Endothelial cell of umbilical vein (primary cell): ENCODE measurements at places on chromosomes 3 and 15.

- DNase-seq: peak; percentile 97
These were observed 1.5 kb downstream of the DLL4 start for GRCh38 chr15:40930430-40931299.

DNA sequence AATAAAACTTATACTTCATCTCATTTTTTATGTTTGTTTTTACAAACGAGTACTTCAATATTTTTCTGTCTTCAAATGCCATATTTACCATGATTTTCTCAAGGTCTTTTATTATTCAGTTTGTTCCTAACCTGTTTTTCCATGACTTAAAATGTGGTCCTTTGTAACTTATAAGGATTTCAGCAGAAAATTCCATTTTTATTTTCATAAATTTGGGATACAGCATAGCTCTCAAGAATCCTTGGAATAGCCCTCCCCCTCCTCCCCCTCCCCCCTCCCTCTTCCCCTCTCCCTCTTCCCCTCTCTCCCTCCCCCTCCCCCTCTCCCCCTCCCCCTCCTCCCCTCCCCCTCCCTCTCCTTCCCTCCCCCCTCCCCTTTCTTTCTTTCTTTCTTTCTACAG lies 14.9 kb upstream of the STX19 start:
- DNase-seq: no peak

GRCh38 chr3:117630885-117631284 lies 921.3 kb downstream of the TUSC7 start:
- no peak for DNase-seq

DNA sequence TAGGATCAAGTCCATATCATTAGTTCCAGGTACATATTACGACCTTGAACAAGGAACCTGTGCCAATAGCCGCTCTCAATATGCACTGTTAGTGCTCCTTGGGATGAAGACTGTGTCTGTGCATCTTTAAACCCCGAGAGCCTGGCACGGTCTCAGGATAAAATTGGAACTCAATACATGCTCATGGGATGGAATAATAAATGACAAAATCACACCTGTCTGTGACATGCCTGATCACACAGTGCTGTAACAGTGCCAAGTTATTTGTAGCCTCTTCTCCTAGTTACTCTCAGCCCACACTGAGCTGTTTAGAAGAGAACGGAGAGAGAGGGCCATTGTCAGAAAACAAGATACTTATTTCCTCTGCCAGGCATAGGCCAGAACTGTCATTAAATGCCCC lies 82.2 kb downstream of the SSR3 start:
- DNase-seq: no peak

DNA sequence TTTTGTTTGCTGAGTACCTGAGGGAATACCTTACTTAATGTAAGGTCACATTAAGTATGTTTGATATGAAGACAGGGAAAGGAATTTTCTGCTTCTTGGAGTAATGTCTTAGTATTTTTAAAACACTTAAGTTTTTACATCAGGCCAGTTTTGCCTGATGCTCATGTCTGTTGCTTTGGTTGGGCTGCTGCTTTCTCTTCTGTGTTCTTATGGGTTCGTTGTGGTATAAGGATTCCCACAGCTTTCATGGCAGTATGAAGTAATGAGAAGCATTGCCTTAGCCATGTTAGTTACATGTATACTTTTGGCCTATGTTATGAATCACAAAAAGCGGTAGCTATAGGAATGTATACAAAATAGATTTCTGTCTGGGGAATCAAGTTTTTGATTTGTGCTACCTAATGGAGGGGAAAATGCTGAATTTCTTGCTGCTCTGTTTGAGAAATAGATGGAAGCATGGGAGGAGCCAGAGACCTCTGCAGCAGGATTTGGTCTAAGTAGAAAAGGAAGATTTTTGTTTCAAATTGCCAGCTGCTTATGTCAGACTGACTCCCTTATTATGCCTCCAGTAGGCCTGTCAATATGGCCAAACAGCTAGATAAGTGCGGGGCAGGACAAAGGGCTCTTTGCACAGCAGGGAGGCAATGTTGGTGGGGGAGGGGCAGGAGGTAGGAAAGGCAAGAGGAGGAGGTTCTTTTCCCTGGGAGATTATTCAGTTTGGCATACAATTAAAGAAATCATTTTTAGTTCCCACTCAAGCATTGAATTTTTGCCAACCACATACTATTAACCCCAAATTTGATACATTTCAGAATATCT lies 5.2 kb downstream of the SETD5 start:
- no peak for DNase-seq

GRCh38 chr15:40190591-40190990 lies 29.7 kb downstream of the BUB1B start:
- peak; percentile 59 for DNase-seq

DNA sequence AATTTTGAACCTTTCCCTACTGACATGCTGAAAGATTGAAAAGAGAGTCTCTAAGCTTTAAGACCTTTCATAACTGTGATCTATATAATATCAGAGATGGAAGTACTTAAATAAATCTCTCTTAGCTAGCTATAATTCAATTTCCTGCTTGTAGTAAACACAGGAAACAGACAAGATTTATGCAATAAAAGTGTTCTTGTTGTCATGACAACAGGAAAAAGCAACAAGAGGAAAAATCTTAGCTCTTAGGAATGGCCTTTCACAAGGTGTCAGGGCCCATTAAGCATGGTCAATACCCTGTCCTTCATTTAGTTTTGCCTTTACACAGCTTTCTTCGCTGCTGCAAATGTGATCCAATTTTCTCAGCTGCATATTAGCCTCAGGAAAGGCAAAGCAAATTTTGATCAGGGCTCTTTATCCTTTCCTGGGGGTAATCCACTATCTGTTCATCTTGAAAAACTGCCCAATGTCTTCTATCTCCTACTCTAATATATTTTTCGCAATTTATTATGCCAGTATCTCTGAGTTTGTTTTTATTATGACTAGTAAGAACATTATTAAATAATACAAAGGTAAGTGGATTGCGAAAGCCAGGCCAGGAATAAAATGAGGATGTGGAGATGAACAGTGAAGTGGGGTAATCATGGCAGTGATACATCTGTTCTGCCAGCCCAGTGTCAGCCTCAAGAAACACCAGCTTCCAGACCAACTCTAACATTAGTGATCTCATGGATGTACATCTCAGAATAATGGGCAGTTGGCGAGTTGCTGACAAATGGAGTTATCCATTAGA lies 28.7 kb downstream of the SIDT1 start:
- DNase-seq: peak; percentile 73

DNA sequence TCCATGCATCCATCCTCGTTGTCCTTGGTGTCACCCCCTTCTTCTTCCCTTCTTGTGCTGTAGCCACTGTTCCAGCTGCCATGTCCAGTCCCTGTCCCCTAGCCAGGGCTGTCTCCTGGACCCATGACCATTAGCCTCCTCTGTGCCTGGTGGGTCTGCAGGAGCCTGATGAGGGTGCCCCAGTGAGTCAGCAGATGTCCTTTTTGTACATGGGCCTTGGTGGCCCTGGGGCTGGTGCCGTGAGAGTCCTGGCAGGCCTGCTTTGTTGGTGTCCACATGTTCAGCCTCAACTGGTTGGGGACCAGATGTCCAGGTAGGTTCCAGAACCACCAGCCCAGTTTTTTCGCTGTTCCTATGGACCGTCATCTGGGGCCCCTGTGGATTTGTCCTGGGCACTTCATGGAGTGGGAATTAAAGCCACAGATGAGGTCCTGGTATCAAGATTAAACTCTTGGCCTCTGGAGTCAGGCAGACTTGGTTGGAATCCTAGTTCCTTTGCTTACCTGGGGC lies 66.1 kb downstream of the FBLN2 start:
- no peak for DNase-seq

DNA sequence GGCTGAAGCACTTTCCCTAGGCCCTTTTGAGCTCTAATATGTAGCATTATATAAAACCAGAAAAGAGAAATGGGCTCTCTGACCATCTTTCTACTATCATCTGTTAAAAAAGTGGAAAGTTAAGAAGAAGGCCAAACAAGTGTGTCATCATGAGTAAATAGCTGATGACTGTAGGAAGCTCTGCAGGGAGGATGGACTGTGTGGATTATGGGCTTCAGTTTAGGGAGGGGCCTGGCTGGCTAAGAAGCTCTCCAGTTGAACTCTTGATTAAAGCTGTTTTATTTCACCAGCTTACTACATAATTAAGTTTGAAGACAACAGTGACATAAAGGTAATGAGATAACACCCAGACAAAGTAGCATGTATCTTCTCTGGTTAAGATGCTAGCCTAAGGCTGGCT lies 30.6 kb downstream of the INTS14 start:
- no peak for DNase-seq

GRCh38 chr3:45640091-45640507 lies 45.5 kb downstream of the LIMD1 start:
- DNase-seq: peak; percentile 28

DNA sequence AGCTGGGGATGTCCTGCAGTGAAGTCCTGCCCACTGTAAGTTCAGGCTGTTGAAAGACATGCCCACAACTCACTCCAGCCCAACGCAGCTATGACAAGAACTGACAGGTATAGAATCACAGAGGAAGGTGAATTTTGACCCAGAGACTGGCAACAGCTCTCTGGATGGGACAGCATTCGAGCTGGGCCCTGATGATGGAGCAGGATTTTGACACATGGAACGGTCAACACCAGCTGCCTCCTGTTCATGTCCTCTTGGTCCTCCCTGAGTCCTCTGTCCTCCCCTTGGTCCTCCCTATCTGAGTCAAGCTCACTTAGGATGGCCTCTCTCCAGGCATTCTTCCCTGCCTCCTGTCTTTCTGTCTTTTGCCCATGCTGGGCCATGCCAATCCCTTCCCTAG lies 15.2 kb upstream of the ACAN start:
- DNase-seq: no peak
